ENCODE measurements at places on chromosomes 6 and 20.

GRCh38 chr6:16851044-16851540 is 89.8 kb upstream of the ATXN1 start:
- no peak for DNase-seq

GRCh38 chr6:88166493-88167351 is 575 bp upstream of the CNR1 start:
- DNase-seq = no peak

DNA sequence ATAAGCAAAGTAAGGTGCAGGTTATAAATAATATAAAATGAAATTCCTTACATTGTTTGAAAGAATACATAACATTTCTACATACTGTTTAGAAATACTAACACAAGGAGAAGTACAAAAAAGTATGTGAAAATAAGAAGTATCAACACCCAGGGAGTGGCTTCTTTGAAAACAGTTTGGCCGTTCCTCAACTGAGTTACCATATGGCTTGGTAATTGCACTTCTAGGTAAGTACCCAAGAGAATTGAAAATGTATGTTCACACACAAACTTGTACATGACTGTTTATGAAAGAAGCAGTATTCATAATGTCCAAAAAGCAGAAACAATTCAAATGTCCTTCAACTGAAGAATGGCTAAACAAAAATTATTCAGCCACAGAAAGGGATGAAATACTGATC is 30.7 kb downstream of the PAK5 start:
- no peak for DNase-seq

DNA sequence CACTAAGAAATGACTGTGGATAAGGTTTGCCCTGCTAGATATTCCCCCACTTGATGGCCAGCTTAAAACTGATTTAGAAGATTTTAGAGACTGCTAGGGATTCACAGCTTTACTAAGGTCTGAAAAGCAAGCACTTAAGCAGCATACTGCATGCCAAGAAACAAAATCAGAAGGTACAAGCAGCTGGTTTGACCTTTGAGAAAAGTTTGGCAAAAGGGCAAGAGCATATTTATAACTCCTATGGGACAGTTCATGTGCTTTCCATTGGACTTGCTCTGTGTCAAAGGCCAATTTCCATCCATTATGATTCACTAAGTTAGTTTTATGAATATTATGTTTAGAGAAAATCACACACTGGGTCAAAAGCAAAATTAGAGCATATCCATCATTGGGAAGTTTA is 402.8 kb downstream of the PKHD1 start:
- DNase-seq = no peak

- DNase-seq = no peak
These were observed 2.9 kb downstream of the RAB32 start for GRCh38 chr6:146546443-146547043.

DNA sequence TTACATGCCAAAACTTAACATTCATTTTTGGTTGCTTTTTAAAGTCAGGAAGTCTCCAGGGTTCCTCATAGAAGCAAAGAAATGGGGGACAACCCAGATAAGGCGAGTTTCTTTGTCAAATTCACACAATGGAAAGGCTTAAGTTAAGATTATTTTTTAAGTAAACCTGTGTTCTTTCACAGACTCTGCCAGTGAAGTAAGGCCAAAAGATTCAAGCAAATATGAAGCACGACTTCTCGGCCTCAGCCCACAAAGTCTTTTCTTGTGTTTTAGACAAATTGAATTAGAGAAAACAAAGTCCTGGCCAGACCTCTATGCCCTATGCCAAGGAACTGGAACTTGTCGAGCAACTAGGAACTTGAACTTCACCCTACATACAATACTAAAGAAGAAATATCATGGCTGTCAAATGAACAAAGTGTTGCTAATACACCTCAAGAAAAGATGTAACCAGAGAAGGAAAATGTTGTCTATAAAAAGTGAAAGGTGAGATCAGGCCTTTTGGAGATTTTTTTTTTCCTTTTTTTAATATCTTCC is 540.0 kb upstream of the JARID2 start:
- DNase-seq = no peak

GRCh38 chr20:1968964-1969363 is 24.9 kb downstream of the PDYN start:
- DNase-seq = no peak

DNA sequence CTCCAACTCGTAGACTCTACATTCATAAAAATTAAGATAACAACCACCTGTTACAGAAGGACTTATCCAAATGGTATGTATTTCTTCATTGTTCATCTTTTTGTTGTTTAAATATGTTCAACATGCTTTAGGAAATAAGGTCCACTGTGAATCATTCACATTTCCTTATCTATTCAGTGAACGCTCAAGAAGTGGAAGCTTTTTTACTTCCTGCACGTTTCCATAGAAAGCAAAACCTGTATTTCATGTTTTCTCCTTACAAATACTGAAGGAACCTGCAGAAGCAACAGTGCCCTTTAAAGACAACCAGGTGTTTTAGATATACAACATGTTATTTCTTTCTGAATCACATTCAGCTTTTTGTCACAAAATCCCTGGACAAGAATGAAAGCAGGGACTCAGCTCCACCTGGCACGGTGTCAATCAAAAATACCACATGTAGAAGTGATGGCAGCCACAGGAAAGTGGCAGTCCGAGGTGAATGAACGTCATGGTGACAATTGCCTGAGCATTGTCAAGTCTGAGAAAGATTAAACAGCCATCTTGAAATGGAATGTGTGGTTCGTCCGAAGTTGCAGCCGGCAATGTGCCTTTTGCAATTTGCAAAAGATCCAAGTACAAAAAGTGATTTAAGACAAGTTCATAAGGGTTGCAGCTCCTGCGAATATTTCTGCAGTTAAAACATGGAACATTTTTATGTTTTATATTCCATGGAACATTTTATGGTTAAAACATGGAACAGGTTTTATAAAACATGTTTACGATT is 66.7 kb upstream of the RIPOR2 start:
- no peak for DNase-seq

Data from posterior cingulate gyrus (tissue), 11 donors.